ENCODE measurements at places on chromosomes 3 and 15. TPM values are rescaled to one million over a fixed set of nuclear protein-coding genes. Genes with fewer than 3 reads are reported as not detected.

GRCh38 chr15:88648357-88649214 is 9.8 kb downstream of the ISG20 start:
- peak; percentile 36 for DNase-seq

- DNase-seq: no peak
Measured at GRCh38 chr15:63483521-63484371, 20.6 kb upstream of the USP3 start.

SLC24A5 gene
- not detected for polyA plus RNA-seq

PLCH1 gene
- polyA plus RNA-seq: 5.8 TPM

- DNase-seq: no peak
Measured at GRCh38 chr15:69548395-69549180, 96.0 kb downstream of the RPLP1 start.

DNA sequence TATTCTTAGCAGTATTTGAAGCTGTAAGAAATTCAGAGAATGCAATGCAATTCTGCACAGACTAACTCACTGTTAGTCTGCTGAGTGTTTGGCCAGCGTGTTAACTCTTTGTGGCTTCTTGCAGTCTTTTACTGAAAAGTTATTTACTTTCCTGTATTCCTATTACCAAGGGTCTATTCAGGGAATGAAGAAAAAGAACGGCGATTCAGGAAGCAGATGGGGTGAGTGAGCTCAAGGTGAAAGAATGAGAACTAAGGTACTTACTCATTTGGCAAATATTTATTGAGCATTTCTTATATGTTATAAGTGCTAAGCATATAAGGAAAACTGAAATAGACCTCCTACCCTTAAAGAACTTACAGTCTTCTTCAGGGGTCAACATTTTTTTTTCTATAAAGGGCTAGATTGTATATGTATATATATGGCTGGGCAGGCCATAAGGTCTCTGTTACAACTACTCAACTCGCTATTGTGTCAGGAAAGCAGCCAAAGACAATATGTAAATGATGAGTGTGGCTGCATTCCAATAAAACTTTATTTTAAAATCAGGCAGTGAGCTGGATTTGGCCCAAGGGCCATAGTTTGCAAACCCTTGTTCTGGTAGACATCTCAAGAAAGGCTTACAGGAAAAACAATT is 271.9 kb upstream of the GADL1 start:
- no peak for DNase-seq

KIF7 gene
- 7.0 TPM for polyA plus RNA-seq

Data from H1 (cell line).